Activated naive CD8-positive, alpha-beta T cell treated with anti-CD3 and anti-CD28 coated beads, Interleukin-2, amount 50 U/mL, for 24 hours (primary cell): ENCODE measurements at places on chromosomes 11 and 22.

- peak; percentile 91 for DNase-seq
These were observed 38.2 kb upstream of the WEE1 start for GRCh38 chr11:9535189-9535781.

GRCh38 chr11:83364500-83365045 lies 78.4 kb upstream of the CCDC90B start:
- DNase-seq: no peak

DNA sequence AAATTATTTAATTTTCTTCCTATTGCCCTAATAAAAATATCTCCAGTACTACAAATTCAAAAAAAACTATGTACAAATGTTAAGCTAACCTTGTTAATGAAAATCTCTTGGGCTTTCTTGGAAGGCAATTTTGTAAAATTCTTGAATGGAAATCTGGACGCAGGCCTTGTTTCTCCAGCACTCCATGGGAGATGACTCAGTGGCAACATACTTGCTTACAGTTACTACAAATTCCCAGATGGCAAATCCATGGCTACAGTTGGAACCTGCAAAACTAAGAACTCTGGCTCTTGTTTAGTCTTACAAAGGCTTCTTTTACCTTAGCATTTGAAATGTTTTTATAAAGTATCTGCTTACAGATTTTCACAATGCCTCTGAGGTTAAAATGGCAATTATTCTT lies 725.2 kb downstream of the DLG2 start:
- DNase-seq: no peak

DNA sequence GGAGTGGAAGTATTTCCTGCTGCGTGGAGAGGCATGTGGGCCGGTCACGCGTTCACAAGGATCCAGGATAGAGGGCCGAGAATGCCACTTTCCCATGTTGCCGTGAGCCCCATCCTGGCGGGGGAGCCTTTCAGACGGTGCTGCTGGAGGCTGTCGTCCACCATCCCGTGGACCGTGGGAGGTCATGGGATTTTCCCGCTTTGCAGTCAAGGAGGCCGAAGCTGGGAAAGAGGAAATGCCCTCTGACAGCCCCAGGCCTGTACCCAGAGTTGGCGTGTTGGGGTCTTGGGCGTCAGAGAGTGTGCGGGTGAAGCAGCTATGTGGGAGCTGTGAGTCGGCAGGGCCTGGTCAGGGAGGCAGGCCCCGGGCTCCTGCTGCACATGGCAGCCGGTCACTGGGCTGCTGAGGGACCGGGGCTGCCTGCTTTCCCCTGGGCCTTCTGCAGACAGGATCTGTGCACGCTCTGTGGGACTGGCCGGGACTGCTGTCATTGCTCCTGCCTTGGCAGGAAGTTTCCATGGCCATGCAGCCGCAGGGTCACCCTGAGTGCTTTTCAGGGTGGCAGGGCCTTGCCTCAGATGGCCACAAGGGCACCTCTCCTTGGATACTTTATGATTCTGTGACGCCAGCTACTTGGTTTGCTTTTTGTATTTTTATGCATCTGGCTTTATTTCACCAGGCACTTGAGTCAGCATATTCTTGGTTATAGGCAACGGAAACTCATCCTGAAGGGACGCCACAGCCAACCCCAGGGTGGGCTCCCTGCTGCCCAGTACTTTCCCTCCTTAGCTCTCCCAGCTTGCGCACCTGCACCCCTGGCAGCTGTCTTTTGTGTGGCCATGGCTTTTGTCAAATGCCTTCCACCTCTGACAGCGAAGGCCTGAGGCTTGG lies 52.4 kb downstream of the AP2A2 start:
- no peak for DNase-seq

- DNase-seq: no peak
These were observed 170.8 kb downstream of the MN1 start for GRCh38 chr22:27630754-27631153.

GRCh38 chr11:75333807-75334140 lies 17.7 kb downstream of the ARRB1 start:
- DNase-seq: no peak
